ENCODE measurements at places on chromosomes 1 and 21.
A peak's percentile ranks its signal among the peaks of the same experiment; 100 is the strongest.

DNA sequence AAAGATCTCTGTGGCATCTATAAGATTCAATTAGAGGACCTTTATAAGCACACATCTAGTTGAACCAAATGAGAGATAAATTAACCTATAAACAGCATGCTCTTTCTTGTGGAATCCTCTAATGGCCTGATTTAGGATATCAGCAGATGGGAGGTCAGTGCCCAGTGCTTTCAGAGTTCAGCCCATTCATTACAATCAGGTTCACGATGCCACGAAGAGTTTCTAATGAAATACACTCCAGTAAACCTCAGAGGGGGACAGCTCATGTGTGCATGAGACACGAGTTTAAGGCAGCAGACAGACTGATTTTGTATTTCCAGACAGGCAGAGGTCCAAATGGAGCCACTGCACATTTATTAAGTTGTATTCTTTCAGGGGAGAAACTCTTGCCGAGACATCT is 544.4 kb upstream of the PKN2 start:
- no peak for DNase-seq

- DNase-seq: no peak
Measured at GRCh38 chr1:156347331-156347730, 9.0 kb downstream of the TSACC start.

DNA sequence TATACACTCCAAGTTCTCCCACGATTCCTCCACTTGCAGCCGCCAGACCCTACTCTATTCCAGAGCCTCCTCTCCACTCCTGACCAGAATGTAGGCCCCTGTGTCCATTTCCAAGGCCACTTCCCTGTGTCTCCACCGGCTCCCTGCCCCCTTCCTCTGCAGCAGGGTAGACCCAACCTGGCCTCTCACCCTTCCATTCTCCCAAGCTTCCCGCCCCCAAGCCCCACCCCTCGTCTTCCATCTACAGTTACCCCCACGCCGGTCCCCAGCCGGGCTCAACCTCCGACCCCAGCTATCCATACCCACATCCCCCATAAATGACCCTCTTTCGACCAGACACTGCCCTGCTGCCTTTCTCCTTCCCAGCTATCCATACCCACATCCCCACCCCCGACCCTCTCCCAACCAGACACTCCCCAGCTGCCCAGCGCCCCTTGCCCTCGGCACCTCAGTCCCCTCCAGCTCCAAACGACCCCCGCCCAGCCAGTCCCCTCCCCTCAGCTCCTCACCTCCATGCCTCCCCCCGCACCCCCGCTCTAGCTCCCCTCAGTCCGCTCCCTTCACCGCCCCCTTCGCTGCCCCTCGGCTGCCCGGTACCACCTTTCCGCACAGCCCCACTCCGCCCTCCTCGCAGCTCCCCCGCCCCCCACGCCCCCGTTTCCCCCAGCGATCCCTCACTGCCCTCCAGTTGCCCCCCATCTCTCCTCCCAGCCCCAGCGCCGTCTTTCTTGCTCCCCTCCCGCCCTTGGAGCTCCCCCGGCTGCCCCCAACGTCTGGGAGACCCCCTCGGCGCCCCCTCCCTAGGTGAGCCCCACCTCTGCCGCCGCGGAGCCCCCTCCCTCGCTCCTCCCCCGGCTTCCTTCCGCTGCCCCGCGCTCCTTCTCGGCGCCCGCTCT is 670 bp downstream of the RAB3B start:
- no peak for DNase-seq

DNA sequence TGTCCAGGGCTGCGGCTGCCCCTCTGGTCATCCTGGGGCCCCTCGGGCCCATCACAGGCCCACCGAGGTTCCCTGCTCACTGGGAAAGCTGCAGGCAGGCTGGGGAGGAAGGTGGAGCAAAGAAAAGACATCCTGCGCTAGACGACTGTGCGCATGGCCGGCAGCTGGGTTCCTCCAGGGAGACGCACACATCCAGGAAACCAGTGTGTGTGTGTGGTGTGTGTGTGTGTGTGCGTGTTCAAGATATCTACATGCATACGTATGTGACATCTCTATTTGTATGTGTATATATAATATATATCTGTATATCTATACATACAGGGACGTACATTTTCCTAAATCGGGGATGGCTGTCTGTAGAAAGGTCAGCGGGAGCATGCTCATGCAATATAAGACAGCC is 63.7 kb downstream of the ACOT7 start:
- no peak for DNase-seq

DNA sequence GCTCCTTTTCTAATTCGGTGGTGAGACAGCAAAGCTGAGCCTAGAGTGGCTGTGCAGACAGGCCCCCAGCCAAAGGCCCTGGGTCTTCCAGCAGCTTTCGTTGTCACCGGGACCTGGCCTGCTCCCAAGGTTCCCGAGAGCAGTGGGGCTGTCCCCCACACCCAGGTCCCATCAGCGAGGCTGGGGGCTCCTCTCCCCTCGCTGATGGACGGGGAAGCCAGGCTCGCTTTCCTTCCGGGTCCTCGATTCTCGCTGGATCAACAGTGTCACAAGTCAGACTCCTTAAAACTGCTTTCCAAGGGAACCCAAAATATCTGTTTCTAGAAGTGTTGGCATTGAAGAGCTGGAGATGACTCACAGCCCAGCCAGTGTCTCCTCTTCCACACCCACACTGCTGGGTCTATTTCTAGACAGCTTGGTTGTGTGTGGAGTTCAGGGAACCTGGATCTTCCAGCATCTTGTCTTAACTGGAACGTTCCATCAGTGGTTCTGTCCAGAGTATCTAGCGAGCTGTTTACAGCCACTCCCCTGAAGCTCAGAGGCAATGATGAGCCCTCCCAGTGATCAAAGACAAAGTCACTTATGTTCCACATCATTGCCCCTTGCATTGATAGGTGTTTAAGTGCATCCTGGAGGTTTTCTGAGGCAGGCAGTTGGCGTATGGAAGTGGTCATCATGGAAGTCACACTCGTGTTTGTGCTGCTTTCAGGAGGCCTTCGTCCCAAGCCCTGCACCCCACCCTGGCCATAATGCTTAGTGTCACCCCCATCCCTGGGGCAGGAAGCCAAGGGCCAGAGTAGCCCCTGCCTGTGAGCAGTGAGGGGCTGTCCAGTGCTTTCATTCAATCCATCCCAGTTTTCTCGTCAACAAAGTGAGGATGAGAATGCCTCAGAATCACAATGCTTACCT is 35.2 kb downstream of the RRP1 start:
- DNase-seq: no peak

- DNase-seq: no peak
Measured at GRCh38 chr1:214927796-214928195, 154.7 kb upstream of the KCNK2 start.

DNA sequence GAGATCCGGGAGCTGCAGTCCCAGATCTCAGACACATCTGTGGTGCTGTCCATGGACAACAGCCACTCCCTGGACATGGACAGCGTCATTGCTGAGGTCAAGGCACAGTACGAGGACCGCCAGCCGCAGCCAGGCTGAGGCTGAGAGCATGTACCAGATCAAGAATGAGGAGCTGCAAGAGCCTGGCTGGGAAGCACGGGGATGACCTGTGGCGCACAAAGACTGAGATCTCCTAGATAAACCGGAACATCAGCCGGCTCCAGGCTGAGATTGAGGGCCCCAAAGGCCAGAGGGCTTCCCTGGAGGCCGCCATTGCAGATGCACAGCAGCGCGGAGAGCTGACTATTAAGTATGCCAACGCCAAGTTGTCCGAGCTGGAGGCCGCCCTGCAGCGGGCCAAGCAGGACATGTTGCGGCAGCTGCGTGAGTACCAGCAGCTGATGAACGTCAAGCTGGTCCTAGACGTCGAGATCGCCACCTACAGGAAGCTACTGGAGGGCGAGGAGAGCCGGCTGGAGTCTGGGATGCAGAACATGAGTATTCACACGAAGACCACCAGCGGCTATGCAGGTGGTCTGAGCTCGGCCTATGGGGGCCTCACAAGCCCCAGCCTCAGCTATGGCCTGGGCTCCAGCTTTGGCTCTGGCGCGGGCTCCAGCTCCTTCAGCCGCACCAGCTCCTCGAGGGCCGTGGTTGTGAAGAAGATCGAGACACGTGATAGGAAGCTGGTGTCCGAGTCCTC is 25.5 kb downstream of the ETV3L start:
- peak; percentile 36 for DNase-seq

DNA sequence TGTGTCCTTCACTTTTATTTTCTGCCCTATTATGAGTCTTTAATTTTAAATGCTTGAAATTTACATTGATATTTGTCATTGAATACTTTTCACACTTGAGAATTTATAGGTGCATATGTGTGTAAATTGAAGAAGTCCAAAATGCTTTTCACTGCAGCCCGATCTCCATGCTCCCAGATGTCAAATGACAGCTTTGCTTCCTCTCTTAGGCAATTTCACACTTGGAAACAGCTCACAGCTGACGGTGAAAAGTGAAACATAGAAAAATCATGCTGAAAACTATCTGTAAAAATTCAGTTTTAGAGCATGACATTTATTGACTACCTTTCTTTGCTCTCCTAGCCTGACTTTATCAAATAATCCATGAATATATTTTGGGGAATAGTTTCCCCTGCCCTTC is 196.0 kb downstream of the RPS6KC1 start:
- no peak for DNase-seq
